ENCODE measurements at places on chromosomes 7 and 10. TPM values are rescaled to one million over a fixed set of nuclear protein-coding genes. Genes with fewer than 3 reads are reported as not detected.

FRAT1 gene
- total RNA-seq = 3.9 TPM

AOAH gene
- 0.51 TPM for total RNA-seq

CYP2E1 gene
- 0.13 TPM for total RNA-seq

PKD1L1 gene
- 1.6 TPM for total RNA-seq

POLD2 gene
- 57.7 TPM for total RNA-seq

IL15RA gene
- 18.0 TPM for total RNA-seq

OR2A5 gene
- total RNA-seq = not detected

HOXA5 gene
- 4.1 TPM for total RNA-seq

RARRES2 gene
- 0.51 TPM for total RNA-seq

SLC13A1 gene
- not detected for total RNA-seq
